ENCODE measurements at places on chromosomes 4 and X.

GRCh38 chrX:137573324-137574101, 7.6 kb downstream of the ZIC3 start:
- DNase-seq, result no peak

GRCh38 chr4:49063670-49064069, 77.6 kb downstream of the CWH43 start:
- DNase-seq, result no peak

- no peak for DNase-seq
Observed at GRCh38 chrX:13087322-13088155, 43.1 kb upstream of the FAM9C start.

DNA sequence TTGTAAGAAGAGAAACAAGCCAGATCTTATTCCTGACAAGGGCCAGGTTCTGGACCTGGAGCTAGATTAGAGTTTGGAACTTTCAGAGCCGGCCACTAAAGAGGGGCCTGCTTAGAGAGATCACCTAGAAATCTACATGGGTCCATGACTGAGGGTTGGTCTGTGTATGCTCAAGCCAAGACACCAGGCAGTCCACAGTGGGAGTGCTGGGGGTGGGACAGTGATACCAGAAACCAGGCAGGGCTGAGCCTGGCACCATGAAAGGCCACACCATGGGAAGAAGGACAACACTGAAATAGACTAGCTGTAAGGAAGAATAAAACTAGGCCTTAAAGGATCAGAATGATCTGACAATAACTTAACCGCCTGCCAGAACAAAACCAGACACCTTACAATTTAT, 267.3 kb downstream of the ADAMTS3 start:
- no peak for DNase-seq

GRCh38 chr4:116073051-116073450, 959.6 kb upstream of the NDST4 start:
- DNase-seq, result no peak

GRCh38 chr4:141610365-141610764, 26.0 kb upstream of the IL15 start:
- no peak for DNase-seq

DNA sequence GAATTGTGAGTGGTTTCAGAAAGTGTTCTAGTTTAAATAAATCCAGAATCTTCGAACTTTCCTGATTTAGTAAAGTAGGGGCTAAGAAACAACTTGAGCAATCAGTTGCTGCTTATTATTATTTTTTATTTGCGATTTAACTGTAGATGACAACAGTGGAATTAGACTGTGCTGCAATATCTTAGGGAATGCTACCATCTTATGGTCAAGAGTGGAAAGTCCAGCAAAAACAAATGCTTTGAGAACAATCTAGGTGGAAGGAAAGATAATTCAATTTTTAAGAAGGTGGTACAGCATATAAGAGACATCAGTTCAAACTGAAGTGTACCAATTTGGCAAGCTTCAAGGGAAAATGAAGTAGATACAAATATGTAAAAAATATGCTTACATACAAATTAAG, 73.3 kb downstream of the CYLC1 start:
- no peak for DNase-seq

DNA sequence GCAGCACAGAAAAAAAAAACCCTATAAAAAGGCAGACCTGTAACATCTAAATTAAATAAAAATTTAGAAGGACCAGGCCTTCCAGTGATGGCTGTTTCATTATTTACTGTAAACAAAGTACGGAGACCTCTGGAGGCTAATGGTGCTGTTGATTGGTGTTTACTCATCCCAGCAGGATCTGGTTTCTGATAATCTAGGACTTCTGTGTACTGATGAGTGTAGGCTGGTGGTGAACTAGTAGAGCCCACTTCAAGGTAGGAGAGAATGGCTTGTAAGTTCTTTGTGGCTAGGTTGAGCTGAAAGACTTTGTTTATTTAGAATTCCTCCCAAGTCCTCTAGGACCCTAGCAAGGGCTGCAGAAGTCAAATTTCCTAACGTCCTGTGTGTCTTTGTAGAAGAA, 398.1 kb upstream of the PITX2 start:
- DNase-seq, result no peak

DNA sequence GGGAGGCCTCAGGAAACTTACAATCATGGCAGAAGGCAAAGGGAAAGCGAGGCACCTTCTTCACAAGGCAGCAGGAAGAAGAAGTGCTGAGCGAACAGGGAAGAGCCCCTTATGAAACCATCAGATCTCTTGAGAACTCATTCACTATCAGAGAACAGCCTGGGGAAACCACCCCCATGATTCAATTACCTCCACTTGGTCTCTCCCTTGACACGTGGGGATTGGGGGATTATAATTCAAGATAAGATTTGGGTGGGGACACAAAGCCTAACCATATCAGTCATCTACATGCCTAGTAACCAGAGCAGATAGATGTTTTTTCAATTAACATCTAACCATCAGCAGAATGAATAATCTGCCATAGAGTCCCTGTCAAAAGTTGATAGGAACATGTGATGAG, 30.4 kb downstream of the FAM13A start:
- DNase-seq, result no peak

GRCh38 chr4:112706840-112707207, 69.9 kb downstream of the LARP7 start:
- DNase-seq, result peak; percentile 2

- no peak for DNase-seq
Observed at GRCh38 chr4:57109847-57110639, at the start of gene IGFBP7. IGFBP7 (minus strand) TSS chr4:57110385; CDS start chr4:57110351, 34 bp downstream.

DNA sequence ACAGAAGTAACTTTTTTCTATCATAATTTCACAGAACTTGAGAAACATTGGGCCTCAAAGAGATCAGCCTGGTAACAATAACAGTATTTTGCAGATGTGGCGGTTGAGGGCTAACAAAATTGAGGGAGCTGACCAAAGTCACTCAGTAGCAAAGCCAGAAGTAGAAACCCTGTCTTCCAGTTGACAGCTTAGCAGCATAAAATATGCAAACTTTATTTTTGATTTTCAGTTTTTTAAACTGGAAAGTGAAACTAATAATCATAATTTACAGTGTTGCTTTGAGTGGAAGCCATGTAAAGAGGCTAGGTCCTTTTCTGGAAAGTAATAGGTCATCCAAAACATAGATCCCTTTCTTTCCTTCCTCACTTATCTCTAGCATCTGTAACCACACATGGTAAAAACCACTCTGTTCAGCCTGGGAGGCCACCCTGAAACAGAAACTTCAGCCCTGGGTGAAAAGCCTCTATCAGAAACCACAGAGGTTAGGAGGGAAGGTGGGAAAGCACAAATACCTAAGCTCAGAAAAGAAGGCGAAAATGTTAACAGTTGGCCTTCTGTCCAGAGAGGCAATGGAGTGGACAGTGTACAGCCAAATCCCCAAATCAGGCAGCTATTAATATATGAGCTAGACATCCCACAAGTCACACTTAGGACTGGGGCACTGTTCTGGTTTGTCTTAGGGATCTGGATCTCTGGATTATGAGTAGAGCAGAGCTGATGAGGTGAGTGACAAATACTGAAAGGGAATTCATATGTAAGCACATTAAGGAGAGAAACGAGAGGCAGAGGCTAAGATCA, 61.1 kb upstream of the ARSJ start:
- DNase-seq, result no peak

GRCh38 chr4:7964459-7964858, 24.8 kb upstream of the AFAP1 start:
- no peak for DNase-seq

GRCh38 chr4:5824635-5825034, 68.3 kb downstream of the CRMP1 start:
- no peak for DNase-seq

DNA sequence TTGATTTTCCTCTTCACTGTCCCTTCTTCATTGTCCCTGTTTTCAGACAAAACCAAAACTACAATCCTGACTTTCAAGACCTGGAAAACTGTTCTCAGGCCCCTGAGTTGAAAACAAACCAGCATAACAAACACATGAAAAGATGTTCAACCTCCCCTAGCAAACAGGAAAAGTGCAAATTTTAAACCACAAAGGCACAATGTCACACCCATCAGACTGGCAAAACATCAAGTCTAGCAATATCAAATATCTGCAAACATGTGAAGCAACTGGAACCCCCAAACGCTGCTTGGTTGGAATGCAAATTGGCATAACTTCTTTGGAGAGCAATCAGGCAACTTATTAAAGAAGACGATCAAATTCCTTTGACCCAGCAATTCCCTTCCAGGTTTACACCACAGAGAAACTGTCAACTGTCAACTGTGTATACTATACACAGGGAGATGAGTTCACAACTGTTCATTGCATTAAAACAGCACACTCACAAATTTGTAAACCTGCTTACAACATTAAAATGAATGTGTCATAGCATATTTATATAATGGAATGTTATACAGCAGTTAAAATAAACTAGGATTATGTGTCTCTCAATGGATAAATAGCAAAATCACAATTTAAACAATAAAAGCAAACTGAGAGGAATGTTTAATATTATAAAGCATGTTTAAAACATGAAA, 7.0 kb downstream of the USP46 start:
- no peak for DNase-seq

Measured in putamen (tissue), 1 donor.